ENCODE measurements at places on chromosomes 6 and 20. TPM values are rescaled to one million over a fixed set of nuclear protein-coding genes. Genes with fewer than 3 reads are reported as not detected.

DNA sequence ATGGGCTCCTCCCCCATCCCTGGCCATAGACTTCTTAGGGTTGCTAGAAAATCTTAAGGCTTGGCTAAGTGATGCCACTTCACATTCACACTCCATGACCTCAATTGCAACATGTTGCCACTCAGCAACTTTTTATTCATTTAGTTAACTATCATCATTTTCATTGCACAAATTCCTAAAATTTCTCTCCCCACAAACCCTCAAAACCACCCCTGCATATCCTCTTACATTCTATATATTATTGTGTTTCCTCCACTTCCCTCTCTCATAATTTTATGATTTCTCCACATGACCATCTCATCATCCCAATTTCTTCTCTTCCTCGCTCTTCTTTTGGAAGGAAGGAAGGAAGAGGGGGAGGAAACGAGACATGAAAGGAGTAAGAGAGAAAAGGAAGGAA lies 436.0 kb downstream of the HACE1 start:
- no peak for DNase-seq

- no peak for DNase-seq
Observed at GRCh38 chr20:16011056-16011455, 562.2 kb downstream of the KIF16B start.

DNA sequence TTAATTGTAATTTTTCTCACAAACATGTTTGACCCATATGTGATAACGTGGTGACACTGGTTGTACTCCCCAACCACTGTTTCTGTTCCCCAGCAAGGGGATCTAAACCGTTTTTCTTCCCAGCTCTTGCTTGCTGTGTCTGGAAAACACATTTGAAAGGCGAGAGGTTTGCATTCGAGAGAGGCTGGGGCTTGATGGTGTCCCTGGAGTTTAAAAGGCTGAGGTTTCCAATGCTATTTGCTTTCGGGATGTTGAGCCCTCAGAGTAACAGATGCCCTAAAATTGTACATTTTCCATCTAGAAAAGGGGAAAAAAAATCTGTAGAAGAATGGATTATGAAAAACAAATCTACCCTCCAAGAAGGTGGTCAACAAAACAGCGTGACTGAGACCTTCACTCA lies 35.4 kb downstream of the AKAP12 start:
- DNase-seq = no peak

BEND3 gene
- 5.6 TPM for total RNA-seq

GRCh38 chr20:59429396-59429795 lies 129.0 kb downstream of the EDN3 start:
- DNase-seq = no peak

DNA sequence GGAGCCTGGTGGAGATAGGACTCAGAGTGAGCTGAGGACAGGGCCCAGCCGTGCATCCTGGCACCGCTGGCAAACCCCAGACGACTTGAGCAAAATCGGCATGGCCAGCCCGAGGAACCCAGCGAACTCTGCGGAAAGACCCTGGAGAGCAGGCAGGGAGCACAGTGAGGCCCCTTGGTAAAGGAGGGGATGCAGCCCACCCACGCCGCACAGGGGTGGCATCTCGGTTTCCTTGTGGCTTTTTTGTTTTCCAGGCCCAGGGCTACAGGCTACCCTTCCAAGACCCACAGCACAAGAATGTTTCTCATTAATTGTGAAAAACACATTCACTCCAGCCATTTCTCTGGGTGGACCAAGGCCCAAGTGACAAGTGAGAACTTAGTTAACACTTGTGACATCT lies 71.4 kb downstream of the BMP7 start:
- DNase-seq = no peak

- peak; percentile 59 for DNase-seq
Observed at GRCh38 chr6:33082702-33083101, 6.9 kb downstream of the HLA-DPB1 start.

ASIP gene
- not detected for total RNA-seq

- no peak for DNase-seq
Observed at GRCh38 chr20:44117296-44118184, 69.4 kb downstream of the JPH2 start.

LY6G6C gene
- not detected for total RNA-seq

DNA sequence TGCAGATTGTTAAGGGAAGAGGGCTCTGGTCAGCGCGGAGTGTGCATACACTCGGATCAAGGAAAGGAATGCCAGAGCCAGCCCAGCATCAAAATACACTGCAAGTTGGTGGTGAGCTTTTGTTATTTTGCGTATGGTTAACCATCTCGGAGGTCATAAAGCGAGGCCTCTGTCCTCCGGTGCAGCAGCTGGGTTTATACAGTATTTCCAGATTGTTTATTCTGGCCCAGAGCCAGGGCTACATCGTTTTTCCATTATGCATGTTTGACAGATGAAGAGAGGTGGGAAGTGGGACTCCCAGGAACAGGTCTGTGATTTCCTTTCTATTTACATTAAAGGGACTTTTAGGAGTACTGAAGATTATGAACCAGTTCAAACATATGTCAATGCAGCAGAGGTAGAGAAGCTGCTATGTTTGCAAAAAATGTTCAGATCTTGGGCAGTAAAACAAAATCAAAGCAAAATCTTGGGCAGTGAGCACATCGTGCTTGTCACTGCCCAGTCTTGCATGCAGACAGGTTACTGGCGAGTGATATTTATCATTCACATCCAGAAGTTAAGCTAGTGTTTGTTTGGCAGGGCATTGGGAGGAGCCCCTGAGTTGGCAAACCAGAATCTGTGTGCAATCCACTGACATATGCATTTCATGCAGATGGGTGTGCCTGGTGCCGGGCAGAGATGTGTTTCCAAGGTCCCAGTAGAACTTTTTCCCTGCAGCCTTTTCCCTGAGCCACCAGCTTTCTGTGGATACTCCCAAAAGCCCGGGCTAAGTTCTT lies 256.3 kb upstream of the TAB2 start:
- peak; percentile 65 for DNase-seq

DNA sequence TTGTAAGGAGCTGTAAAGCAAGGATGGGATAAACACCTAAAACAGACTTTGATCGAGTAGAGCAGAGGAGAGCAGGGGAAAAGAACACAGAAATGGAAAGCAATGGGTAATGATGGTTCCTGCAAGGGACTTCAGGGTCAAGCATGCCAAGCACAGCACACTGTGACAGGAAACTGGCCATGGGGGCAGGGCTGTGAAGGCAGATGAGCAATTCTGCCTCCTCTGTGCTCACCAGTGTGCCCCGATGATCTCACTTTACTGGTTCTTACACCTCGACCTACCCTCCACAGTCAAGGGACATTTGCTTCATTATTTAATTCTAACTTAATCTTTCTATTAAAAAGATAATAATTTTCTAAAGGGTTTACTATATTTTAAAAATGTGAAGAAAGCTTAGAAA lies 21.6 kb upstream of the MYB start:
- peak; percentile 39 for DNase-seq

GRCh38 chr6:21149470-21149869 lies 444.1 kb upstream of the SOX4 start:
- DNase-seq = peak; percentile 5

DNA sequence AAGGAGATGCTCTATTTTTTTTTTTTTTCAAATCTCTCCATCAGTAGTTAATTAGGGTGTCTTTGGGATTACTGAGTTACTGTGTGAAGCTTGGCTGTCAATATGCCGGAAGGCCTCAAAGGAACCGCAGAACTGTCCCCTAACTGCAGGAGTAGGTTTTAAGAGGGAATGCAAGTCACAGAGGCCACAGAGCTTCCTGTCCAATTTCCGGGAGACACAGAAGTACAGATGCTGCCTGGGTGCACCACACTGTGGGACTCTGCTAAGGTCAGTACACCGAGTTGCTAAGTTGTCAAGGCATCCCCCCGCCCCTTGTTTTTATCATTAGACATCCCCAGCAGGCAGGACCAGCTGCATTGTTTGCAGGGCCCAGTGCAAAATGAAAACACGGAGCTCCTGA lies 120.2 kb upstream of the RAB32 start:
- no peak for DNase-seq

- peak; percentile 45 for DNase-seq
Observed at GRCh38 chr20:31485450-31486339, 10.6 kb downstream of the REM1 start.

- no peak for DNase-seq
Observed at GRCh38 chr6:14622085-14622484, 504.5 kb downstream of the CD83 start.
